ENCODE measurements at places on chromosomes 4 and X.

DNA sequence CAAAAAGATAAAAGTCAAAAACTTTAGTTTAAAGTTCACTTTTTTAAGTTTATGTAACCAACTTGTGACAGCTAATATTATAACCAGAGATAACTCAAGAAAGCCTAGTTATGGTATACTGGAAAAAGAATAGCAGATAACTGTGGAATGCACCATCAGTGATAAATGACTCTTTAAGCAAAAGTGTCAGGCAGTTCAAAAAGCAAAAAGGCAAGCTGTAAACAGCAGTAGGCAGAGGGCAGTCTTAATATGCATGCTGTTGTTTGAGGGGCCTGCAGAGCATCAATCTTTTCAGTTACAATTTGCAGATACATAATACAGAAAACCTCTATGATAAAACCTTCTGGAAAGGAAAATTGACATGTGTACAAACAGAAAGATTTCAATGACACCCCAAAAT, 81.8 kb upstream of the JADE1 start:
- DNase-seq: no peak

- DNase-seq: no peak
Observed at GRCh38 chr4:118798658-118799057, 37.3 kb downstream of the SEC24D start.

DNA sequence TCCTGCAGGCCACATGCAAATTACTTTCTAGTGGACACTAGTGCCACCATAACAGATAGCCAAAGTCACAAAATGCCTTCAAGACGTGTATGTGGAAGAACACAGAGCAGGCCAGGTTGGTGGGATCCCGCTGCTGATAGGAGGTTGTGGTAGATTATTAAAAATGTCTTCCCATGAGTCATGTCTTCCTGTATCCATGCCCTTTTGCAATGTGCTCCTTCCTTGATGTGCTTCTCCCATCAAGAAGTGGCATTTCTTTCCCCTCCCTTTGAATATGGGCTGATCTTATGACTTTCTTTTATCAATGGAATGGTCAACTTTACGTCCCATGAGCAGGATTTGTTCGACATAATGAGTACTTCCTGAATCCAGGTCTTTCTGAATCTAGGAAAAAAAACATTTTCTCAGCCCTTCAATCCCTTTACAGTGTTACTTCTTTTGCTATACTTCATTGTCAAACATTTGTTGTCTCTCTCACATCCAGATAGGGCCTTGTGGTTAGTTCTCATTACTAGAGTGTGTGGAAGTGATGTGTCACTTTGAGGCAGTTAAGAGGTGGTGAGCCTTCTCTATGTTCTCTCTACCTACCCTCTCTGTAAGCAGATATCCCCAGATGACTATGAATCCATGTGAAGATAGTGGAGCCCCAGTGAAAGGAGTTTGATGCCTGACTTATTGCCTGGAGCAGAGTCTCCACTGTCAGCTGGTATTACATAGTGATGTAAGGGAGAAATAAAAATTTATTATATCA, 519.2 kb upstream of the DIPK2B start:
- no peak for DNase-seq

DNA sequence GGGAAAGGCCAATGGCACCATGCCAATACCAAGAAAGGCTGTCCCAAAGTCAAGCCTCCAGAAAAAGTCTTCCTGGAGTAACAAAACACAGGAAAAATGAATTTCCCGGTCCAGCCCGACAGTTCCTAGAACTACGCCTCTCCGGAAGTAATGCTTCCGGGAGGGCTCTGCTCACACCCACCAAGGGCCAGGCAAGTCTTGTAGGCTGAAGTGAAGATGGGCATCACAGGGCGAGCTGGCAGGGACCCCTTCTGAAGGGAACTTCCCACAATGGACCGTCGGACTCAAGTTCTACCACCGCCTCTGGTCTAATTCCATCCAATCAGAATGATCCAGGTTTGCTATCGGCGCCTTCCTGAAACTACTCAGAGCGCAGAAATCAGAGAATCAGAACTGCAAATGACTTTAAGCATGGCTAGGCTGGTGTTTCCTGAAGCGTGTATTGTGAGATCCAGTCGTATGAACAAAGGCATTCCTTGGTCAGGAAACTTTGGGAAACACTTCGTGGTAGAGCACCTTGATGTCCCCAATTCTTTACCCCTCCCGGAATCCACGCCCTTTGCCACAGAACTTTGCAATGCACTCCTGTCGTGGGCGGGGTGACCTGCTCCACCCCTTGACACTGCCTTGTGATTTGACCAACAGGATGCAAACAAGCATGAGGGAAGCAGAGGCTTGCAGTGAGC, 127.8 kb downstream of the BCOR start:
- no peak for DNase-seq

DNA sequence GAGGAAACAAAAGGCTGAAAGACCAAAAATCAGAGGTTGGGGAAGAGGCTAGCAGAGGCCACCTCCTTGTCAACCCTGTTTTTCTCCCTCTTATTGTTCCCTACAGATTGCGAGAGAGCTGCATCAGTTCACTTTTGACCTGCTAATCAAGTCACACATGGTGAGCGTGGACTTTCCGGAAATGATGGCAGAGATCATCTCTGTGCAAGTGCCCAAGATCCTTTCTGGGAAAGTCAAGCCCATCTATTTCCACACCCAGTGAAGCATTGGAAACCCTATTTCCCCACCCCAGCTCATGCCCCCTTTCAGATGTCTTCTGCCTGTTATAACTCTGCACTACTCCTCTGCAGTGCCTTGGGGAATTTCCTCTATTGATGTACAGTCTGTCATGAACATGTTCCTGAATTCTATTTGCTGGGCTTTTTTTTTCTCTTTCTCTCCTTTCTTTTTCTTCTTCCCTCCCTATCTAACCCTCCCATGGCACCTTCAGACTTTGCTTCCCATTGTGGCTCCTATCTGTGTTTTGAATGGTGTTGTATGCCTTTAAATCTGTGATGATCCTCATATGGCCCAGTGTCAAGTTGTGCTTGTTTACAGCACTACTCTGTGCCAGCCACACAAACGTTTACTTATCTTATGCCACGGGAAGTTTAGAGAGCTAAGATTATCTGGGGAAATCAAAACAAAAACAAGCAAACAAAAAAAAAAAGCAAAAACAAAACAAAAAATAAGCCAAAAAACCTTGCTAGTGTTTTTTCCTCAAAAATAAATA, 179.9 kb downstream of the AR start:
- no peak for DNase-seq

DNA sequence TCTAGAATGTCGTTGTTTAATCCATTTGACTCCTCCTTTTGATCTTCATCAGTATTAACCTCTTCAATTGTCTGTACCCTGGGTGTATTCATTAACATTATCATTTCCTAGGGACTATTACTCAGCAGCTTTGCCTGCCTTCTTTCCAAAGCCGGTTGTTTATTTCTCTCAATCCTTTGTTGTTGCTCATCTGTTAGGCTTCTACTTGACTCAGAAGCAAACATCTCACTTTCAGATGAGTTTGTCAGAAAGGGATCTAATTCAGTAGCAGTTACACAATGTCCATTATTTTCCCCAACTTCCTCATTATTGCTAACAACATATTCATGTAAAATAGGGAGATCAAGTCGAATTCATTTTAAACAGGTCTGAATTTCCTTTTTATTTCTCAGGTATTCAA, 22.1 kb upstream of the HSD17B10 start:
- DNase-seq: no peak

- DNase-seq: no peak
Observed at GRCh38 chr4:79034544-79034943, 95.3 kb upstream of the PAQR3 start.

DNA sequence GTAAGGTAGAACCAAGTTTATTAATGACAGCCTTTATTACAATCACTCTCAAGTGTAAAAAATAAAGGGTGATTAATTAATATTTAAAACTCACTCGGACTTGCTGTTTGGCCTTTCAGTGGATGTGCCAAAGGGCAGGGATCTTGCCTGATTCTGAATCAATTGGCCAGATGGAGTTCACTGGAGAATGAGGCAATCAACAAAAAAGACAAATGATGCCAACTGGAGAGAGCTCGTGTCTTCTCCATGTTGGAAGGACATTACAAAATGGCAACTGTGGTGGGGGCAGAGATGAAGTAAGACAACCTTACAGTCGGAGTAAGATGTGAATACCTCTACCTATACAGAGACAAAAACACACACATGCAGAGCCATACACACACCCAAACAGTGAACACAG, 188.0 kb downstream of the TSPAN5 start:
- DNase-seq: no peak

DNA sequence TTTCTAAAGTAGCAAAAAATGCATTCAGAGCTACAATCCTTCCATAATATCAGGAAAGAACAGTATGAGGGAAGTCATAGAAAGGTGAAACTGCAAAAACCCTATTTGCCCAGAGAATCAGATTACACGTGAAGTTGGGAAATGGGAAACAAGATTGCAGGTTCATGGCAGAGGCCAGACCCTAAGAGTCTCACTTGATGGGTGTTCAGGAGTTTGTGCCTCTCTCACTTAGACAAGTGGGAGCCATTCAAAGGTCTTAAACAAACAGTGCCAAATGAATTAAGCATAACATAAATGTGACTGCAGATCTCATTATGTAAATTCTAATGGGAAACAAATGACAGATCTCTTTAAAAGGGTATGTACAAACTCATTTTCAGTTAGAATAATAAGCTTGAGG, 91.6 kb downstream of the ARAP2 start:
- no peak for DNase-seq

DNA sequence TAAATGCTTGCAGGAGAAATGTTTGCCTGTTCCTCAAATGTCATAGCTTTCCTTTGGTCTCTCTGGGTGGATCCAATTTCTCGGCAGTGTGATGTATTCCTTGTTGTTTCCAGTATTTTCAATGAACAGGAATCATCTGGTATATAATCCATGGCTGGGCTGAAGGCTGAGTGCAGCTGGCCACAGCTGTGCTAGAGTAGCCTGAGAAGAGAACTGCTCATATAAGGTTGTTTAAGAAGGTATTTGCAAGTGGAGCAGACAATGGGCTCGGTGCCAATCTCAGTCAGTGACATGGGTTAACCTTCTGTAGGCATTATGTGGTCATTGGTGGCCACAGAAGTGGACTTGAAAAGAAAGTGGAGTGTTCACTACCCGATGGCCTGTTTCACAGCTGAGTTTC, 390.3 kb downstream of the SPRY1 start:
- DNase-seq: no peak

- DNase-seq: peak; percentile 67
Observed at GRCh38 chr4:38132107-38132673, 172.0 kb downstream of the PTTG2 start.

GRCh38 chrX:119389871-119390501, 9.2 kb upstream of the SLC25A43 start:
- no peak for DNase-seq

GRCh38 chr4:139038874-139039443, 23.4 kb downstream of the NOCT start:
- no peak for DNase-seq

GRCh38 chr4:135672202-135672601, 1470.6 kb upstream of the PABPC4L start:
- no peak for DNase-seq

GRCh38 chrX:28498658-28499057, 88.6 kb upstream of the IL1RAPL1 start:
- no peak for DNase-seq

GRCh38 chr4:184590196-184590595, 59.1 kb downstream of the CASP3 start:
- DNase-seq: no peak
